ENCODE measurements at places on chromosomes 6 and 20. TPM values are rescaled to one million over a fixed set of nuclear protein-coding genes. Genes with fewer than 3 reads are reported as not detected.

The VWA7 gene
- total RNA-seq: 0.47 TPM

The NEURL2 gene
- total RNA-seq: 2.2 TPM

The FILIP1 gene
- 57.0 TPM for total RNA-seq

The BFSP1 gene
- 2.0 TPM for total RNA-seq

The DYNLT2 gene
- total RNA-seq: 1.5 TPM

The NFKBIE gene
- total RNA-seq: 13.4 TPM

The GABRR1 gene
- not detected for total RNA-seq

The SERINC3 gene
- total RNA-seq: 119 TPM

The BEND6 gene
- total RNA-seq: 3.6 TPM

The GNMT gene
- not detected for total RNA-seq

The TGM3 gene
- total RNA-seq: 2.4 TPM

The PTCRA gene
- total RNA-seq: not detected

DNA sequence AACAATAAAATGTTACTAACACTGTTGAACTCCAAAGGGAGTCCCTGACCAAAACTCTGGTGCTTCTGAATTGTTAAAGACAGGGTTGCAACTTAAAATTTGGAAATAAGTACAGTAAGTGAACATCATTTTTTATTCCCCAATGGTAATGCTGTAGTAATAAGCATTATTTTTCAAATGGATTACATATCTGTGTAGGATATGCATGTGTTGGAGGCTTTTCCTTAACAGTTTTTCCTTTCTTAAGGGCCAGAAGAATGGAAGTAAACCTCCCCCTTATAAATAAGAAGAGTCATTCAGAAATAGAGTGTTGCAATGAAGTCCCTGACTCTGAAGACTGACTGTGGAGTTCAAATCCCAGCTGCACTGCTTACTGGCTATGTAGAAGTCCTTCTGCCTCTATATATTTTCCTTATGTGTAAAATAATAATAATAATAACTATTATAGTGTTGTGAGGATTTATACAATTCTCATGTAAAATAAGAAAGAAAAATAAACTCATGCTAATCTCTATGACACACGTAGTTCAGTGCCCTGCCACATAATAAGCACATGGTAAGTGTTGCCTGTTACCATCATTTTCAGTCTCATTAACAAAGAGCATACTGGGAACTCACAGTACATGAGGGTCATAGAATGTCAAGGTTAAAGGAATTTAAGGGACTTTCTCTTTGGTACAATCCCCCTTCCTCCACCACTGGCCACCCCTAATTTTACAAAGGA lies 129.8 kb upstream of the SMLR1 start:
- ATAC-seq: no peak

GRCh38 chr6:169172456-169172855 lies 81.2 kb downstream of the THBS2 start:
- peak; percentile 82 for ATAC-seq

DNA sequence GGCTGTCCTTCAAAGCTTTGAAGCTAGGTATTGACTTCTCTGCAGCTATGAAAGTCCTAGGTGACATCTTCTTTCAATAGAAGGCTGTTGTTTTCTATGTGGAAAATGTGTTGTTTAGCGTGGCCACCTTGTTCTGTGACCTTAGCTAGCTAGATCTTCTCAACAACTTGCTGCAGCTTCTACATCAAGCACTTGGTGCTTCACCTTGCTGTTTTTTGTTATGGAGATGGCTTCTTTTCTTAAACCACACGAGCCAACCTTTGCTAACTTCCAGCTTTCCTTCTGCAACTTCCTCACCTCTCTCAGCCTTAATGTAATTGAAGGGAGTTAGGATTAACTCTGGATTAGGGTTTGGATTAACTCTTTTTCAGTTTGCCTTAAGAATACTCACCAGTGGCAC lies 128.6 kb upstream of the MMS22L start:
- no peak for ATAC-seq

DNA sequence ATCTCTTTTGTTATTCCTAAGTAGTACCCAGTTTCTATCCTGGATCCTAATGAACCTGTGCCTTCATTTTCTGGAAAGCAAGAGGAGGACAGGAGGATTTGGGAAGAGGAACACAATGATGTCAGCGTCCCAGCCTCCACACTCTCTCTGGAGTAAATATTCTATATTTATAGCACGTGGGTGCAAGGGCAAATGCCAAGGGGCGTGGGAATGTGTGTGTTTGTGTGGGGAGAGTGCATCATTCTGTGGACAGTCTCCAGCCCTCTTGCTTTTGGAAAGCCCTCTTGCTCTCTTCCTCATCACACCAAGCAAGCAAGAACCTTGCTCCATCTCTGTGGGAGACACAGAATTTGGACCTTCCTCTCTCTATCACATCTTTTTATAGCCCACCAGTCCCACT lies 103.2 kb upstream of the EMILIN3 start:
- ATAC-seq: no peak

- ATAC-seq: no peak
Observed at GRCh38 chr6:170378502-170378901, 71.9 kb downstream of the FAM120B start.

DNA sequence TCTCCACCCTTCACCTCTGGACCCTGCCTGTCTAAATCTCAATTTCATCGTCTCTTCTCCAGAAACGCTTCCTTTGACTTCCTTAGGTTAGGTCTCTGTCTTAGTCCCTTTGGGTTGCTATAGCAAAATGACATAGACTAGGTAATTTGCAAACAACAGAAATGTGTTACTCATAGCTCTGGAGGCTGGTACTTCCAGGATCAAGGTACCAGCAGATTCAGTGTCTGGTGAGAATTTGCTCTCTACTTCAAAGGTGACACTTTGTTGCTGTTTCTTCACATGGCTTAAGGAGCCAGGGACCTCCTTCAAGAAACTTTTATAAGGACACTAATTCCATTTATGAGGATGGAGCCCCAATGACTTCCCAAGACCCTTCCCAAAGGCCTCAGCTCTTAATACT lies 145.1 kb upstream of the IMPG1 start:
- ATAC-seq: no peak

DNA sequence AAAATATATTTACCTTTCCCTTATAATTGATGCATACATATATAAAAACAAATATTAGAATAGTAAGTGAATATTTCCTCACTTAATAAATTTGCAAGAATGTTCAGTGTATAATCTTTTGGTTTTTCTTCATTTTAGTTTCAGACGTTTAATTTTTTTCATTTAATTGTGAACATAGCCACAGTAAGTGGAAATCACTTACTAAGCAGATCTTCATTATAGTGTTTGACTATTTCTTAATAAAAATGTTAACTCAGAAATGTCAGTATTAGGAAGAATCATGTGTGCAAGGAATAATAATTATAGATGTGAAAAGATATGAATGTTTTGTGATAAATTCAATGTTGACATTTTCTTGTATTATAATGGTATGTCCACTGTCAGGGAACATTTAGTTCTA lies 27.4 kb downstream of the STXBP5 start:
- ATAC-seq: no peak

DNA sequence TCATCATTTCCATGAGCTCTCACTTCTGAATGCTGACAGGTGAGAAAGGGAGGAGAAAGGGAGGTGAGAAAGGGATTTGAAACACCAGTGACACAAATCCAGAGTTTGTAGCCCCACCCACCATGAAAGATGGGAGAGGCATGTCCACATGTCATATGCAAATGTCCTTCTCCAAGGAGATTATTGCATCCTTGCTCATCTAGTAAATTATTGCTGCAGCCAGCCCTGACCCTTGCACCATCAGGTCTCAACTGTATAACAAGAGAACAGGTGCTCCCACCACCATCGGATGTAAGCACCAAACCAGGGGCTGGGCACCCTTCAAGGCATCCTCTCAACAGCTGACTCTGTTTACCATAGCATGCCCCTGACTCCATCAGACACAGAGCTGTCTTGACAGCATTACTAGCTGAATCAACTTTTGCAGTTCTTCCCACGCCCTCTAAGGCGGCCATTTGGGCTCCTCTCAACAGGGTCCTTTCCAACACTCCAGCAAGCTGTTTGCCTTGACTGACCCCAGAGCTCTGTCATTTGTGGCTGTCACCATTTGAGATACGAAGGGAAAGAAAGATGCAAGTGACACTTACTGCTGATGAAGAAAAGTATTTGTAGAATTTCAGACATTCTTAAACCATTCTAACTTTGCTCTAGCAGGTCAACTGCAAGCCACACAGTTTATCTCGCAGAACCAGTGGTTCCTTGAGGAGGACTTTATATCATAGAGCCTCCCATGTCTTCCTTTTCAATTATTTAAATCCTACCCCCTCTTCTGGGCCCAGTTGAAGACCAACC lies 14.2 kb downstream of the GFOD1 start:
- ATAC-seq: no peak

- ATAC-seq: no peak
Observed at GRCh38 chr6:99611148-99611547, 4.5 kb downstream of the PRDM13 start.

GRCh38 chr20:38060536-38060935 lies 27.0 kb downstream of the RPRD1B start:
- ATAC-seq: no peak

GRCh38 chr20:34269996-34270627 lies 28.9 kb downstream of the ASIP start:
- ATAC-seq: peak; percentile 19

DNA sequence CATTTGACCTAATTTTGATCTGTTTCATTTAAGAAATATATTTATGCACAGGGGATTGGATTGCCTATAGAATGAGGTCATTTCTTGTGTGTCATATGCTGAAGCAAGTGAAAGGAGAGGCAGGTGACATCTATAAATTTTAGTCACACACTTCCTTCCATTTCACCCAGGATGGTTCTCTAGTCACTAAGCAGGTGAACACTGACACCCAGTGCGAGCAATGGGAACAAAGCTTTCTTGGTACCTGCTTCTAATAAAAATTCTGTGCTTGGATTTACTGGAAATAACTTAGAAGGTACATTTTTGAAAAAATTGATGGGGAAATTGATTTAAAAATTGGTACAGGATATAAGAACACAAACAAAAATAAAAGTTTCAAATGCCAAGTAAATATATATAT lies 66.9 kb upstream of the MC3R start:
- ATAC-seq: no peak

DNA sequence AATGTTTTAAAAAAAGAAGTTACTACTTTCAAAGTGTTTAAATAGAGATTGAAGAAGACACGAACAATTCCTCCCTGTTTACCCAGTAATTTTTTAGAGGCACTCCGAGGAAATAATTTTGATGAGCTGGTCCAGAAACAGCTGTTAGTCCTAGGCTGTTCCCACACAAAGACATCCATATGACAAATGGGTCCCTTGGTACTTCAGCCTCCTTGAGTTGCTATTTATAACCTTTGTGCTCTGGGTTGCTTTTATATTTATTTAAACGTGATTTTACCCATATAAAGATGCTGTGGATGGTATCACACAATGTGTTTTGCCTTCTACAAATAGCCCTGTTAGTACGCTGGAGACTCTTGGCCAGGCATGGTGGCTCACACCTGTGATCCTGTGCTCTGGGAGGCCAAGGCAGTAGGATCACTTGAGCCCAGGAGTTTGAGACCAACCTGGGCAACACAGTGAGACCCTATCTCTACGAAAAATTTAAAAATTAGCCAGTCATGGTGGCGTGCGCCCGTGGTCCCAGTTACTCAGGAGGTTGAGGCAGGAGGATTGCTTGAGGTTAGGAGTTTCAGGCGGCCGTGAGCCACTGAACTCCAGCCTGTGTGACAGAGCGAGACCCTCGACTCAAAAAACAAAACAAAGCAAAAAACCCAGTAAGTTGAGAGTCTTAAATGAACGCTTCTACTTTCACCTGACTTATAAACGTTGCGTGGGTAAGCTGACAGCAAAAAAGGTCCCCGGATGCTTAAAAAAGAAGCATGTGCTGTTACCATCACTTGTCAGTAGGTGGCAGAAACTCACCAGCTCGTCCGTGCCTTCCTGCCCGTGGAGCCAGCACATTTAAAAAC lies 56.9 kb upstream of the ARMH2 start:
- ATAC-seq: peak; percentile 59

DNA sequence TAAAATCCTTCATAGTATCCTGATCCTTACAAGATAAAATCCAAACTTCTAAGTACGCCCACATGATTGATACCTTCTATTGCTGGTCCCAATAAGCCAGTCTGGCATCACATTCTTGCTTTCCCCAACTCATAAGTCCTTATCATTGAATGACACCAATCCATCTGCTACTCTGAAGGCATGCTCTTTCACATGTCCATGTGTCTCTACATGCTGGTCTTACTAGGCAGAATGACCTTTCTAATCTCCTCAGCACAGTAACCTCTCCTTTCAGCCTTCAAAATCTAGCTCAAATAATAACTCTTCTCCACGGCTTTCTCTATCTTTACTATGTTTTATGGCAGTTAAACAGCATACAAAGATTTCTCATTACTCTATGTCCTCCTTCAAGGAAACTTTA lies 71.1 kb downstream of the ASCC3 start:
- no peak for ATAC-seq

GRCh38 chr20:13898012-13898612 lies 92.3 kb downstream of the SEL1L2 start:
- no peak for ATAC-seq

- no peak for ATAC-seq
Observed at GRCh38 chr20:59183751-59184150, 20.1 kb downstream of the ZNF831 start.

DNA sequence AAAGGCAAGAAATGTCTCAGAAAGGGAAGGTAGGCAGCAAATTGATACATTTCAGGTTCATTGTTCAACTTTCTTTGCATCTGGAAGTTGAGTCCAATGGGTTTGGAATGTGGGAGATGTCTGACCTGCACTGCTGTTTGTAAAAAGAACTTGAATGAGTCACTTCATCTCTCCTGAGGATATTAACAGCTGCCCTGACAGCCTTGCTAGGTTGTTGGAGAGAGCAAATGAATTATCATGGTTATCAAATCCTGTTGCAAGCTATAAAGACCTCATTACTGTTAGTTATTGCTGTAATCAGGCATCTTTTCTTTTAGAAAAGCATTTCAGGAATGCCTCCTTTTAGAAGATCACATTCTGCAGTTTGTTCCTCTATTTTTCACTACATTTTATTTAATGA lies 23.0 kb upstream of the FLRT3 start:
- no peak for ATAC-seq

All from gastroesophageal sphincter (tissue), 4 donors.